ENCODE measurements at places on chromosomes 6 and 20.

- DNase-seq = no peak
Measured at GRCh38 chr20:46951405-46951804, 56.8 kb downstream of the EYA2 start.

DNA sequence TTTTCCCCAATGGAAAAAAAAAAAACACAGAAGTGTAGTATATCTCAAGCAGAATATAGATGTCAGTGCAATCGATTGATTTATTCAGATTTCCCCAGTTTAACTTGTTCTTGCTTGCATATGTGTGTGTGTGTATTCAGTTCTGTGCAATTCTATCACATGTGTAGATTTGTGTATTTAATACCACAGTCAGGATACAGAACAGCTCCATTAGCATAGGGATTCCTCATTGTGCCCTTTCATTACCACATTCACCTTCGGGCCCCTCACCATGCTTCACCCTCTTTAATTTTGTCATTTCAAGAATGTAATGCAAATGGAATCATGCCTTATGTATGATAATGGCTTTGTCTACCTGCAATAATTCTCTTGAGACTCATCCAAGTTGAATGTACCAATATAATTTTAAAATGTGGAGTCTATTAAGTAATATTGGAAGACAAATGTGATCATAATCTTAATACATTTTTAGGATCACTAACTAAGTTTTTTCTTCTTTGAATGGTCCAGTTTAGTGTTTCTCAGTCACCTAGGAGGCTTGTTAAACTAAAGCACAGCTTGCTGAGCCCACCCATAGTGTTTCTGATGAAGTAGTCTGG, 187.9 kb downstream of the TENT5A start:
- DNase-seq = no peak

- DNase-seq = no peak
Measured at GRCh38 chr6:168027521-168027920, 30.1 kb downstream of the KIF25 start.

DNA sequence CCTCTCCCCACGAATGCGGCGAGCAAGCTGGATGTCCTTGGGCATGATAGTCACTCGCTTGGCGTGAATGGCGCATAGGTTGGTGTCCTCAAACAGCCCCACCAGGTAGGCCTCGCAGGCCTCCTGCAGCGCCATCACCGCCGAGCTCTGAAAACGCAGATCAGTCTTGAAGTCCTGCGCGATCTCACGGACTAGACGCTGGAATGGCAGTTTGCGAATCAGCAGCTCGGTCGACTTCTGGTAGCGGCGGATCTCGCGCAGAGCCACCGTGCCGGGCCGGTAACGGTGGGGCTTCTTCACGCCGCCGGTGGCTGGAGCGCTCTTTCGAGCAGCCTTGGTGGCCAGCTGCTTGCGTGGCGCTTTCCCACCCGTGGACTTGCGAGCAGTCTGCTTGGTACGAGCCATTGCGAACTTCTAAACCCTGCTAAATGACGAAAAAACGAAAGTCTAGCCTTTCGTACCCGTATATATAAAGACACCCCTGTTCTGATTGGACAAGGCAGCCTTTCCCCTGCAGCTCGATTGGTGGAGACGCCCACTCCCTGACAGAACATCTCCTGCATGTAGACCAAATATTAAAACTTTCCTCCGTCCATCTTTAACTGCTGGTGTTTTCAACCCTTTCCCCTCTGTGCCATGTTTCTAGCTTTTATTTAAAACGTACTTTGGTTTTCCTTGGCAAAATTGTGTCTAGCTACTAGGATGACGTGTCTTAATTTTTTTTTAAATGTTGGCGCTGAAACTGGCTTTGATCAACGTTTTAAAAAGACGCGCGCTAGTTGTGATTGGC, 109.8 kb downstream of the HFE start:
- peak; percentile 98 for DNase-seq
